ENCODE measurements at places on chromosomes 7 and 10.

DNA sequence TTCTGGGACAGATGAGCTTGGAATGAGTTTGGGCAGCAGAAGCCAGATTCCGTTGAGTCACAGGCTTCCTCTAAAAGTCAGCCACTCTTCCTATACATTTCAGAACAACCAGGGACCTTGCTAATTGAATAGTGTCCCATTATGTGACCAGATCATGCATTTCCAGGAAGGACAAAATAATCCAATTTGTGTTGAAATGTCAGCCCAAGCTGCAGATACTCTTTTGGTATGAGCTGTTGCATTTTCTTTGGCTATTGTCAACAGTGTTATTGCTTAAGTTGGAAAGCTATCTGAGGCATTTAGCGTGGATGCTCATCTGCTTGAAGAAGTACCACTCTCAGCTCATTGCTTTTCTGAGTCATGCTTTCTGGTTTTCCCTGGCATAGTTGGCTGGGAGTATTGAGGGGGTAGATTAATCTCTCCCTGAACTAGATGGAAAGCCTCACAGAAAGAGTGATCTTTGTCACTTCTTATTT, 223.7 kb upstream of the HABP2 start:
- DNase-seq, result no peak

- no peak for DNase-seq
Measured at GRCh38 chr7:75534727-75535307, 42.7 kb downstream of the SPDYE5 start.

- no peak for DNase-seq
Measured at GRCh38 chr7:28065308-28065707, 115.3 kb downstream of the JAZF1 start.

DNA sequence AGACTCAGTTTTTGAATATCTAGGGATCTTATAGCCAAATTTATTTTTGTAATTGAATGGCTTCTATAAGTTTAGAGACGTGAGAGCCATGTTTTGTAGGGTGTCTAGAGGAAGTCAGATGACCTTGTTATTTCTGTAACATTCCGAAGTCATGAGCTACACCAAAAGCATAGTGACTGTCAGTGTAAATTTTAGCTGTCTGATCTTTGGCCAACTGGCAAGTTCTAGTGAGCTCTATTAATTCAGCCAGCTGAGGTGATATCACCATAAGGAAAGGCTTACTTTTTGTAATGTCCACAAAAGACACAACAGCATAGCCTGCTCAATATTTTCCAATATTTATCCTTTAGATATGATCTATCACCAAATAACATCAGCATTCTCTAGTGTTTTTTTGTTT, 9.9 kb upstream of the NT5C3A start:
- DNase-seq, result no peak

- DNase-seq, result no peak
Measured at GRCh38 chr7:122791959-122792545, 89.3 kb upstream of the RNF148 start.

GRCh38 chr10:28054228-28054860, 55.5 kb upstream of the ODAD2 start:
- DNase-seq, result no peak
